Inflammatory macrophage treated with lipopolysaccharide for 4 hours (primary cell): ENCODE measurements at places on chromosomes 1 and 21.
A peak's percentile ranks its signal among the peaks of the same experiment; 100 is the strongest.

DNA sequence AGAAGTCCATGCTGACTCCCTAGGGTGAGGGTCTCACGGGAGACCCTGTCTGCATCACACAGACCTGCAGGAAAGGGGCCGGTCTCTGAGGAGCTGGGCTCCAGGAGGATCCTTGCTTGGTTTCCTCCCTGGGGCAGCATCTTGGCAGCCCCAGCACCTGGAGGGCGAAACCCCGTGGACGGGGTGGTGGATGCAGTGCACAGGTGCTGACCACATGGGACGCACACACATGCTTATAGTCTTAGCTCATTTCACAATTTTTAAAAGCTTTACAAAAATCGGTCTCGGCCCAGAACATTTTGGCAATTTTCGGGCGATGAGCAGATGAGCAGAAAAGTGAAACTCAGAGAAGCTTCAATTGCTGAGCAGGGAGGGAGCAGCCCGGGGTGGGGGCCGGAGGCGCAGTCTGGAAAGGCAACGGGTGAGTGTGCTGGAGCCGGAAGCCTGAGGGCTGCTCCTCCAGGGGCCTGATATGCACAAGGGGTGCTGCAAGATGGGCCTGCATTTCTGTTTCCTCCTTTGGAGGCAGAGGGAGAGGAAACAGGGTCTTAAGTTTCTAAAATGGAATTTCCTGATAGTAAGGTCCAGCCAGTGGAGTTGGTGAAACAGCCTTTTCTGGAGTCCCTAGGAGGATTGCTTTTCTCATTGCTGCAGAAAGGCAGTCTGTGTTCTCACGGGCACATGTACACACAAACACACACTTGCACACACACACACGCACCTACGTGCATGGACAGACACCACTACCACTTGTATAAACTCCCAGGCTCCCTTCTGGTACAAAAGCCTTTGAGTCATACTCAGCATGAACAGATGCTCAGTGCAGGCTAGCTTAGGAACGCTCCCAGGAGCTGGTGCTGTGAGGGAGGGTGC, 60.6 kb downstream of the SCCPDH start:
- no peak for DNase-seq

DNA sequence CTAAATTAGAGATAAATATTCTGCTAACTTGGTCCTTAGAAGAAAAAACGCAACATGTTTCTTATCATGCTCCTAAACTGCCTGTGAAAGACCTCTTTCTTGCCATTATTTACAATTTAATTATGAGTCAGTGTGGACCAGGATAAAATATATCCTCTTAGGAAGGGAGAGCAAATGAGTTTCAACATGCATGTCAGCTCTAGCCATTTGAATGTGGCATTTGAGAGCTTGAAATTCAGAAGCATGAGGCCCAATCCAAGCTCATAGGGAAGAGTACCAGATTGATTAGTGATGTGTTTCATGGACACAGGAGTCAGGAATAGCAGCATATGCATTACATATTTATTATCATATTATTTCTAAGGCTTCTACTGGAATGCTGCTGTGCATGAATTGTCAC, 39.3 kb downstream of the TBX15 start:
- DNase-seq, result no peak

GRCh38 chr1:180169640-180170195, 15.0 kb downstream of the QSOX1 start:
- DNase-seq, result no peak

DNA sequence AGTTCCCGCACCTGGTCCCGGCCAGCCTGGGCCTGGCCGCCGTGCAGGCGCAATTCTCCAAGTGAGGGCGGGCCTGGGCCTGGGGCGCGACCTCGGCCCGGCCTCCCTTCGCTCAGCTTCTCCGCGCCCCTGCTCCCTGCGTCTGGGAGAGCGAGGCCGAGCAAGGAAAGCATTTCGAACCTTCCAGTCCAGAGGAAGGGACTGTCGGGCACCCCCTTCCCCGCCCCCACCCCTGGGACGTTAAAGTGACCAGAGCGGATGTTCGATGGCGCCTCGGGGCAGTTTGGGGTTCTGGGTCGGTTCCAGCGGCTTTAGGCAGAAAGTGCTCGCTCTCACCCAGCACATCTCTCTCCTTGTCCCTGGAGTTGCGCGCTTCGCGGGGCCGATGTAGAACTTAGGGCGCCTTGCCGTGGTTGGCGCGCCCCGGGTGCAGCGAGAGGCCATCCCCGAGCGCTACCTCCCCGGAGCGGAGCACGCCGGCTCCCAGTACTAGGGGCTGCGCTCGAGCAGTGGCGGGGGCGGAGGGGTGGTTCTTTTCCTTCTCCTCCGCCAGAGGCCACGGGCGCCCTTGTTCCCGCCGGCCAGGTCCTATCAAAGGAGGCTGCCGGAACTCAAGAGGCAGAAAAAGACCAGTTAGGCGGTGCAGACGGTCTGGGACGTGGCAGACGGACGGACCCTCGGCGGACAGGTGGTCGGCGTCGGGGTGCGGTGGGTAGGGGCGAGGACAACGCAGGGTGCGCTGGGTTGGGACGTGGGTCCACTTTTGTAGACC, 1.2 kb downstream of the OLIG1 start:
- DNase-seq, result peak; percentile 16

DNA sequence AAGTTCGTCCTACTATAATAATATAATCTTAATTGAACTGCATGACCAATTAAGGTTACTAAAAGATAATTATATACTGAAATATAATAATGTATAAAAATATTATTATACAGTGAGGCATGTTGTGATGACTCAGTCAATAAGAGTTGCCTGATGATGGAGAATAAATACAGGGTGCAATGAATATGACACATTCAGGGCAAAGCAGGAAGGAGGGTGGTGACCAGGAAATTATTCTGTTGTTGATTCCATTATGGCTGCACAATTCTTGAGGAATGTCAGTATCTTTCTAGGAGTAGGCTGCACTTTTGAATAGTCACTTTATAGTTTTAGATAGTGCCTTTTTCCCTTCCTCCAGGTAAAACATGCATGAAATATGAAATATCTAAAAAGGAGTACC, 46.4 kb upstream of the RGS21 start:
- DNase-seq, result no peak

- no peak for DNase-seq
These were observed 32.3 kb downstream of the CCN1 start for GRCh38 chr1:85612704-85613361.

- no peak for DNase-seq
These were observed 231.6 kb downstream of the NFIA start for GRCh38 chr1:61313906-61314422.

- no peak for DNase-seq
These were observed 31.3 kb downstream of the OLFML3 start for GRCh38 chr1:114010433-114011184.

GRCh38 chr1:183433703-183434102, 15.5 kb upstream of the NMNAT2 start:
- DNase-seq, result no peak

DNA sequence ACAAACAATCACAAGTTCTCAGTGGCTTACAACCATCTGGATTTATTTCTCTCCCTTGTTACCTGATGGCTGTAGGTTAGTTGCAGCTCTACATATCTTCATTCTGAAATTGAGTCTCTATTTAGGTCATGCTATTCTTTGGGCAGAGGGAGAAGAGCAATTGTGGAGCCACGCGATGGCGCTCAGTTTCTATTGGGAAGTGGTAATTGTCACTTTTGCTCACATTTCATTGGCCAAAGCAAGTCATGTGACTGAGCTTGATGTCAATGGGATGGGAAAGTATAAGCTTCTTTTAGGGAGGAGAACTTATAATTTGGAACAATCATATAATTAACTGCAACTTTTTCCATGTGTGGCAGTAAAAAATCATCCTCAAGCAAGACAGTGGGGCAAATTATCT, 166.5 kb downstream of the LMO4 start:
- no peak for DNase-seq

GRCh38 chr1:199857108-199857507, 170.4 kb upstream of the NR5A2 start:
- DNase-seq, result peak; percentile 85

GRCh38 chr1:155241841-155242264, 13.4 kb downstream of the ENTREP3 start:
- DNase-seq, result peak; percentile 92

DNA sequence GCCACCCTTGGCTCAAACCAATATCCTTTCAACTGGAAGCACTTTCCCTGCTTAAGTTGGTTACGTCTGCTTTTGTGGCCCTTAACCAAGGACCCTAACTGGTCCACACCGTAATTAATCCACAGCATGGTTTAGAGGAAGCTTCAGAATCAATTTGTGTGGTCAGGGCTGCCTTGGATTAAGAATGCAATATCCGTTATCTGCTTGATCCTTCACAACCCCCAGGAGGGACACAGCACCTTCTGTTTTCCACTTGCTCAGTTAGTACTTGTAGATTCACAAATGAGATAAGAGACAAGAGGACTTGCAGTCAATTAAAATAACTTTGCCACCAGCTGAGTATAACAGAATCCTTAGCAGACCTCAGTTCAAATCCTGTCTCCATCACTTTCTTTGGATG, 56.9 kb upstream of the LRP8 start:
- no peak for DNase-seq

GRCh38 chr1:66690666-66691381, 61.4 kb upstream of the DYNLT5 start:
- no peak for DNase-seq

DNA sequence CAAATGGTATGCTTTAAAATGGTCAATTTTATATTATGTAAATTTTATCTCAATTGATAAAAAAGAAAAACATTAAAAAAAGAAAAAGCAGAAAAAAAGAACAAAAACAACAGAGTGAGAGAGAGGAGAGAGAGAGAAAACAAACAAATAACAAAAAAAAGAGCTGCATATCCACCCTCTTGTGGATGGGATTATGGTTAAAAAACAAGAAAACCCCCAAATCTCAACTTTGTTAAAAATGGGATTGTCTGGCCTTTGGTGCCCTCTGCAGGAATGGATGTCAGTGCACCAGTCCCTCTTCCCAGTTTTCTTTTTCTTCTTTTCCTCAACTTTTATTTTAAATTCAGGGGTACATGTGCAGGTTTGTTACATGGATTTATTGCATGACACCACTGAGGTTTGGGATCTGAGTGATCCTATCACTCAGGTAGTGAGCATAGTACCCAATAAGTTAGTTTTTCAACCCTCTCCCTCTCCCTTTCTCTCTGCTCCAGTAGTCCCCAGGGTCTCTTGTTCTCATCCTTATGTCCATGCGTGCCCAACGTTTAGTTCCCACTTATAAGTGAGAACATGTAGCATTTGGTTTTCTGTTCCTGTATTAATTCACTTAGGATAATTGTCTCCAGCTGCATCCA, 28.1 kb downstream of the RNF187 start:
- DNase-seq, result peak; percentile 45

- DNase-seq, result no peak
These were observed 286.3 kb upstream of the C1orf105 start for GRCh38 chr1:172134087-172134731.

GRCh38 chr1:150514913-150515327, 632 bp upstream of the FALEC start:
- no peak for DNase-seq
